Stimulated activated CD8-positive, alpha-beta memory T cell treated with anti-CD3 and anti-CD28 coated beads, Interleukin-4, amount 100 ng/mL, for 1 hour (primary cell): ENCODE measurements at places on chromosomes 3 and 15.

DNA sequence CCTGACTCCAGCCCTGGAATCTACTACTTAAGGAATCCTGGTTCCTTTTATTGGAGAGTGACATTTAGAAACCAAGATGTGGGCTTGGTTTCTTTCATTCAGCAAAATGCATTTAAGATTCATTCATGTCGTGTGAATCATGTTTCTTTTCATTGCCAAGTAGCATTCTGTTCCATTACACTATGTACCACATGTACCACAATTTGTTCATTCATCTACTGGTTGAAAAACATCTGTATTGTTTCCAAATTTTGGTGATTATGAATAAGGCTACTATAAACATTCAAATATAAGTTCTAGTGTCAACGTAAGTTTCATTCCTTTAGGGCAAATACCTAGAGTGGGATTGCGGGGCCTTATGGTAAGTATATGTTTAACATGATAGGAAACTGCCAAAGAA lies 264.2 kb downstream of the VPS13C start:
- no peak for DNase-seq

GRCh38 chr3:27633224-27633545 lies 88.9 kb downstream of the EOMES start:
- no peak for DNase-seq

DNA sequence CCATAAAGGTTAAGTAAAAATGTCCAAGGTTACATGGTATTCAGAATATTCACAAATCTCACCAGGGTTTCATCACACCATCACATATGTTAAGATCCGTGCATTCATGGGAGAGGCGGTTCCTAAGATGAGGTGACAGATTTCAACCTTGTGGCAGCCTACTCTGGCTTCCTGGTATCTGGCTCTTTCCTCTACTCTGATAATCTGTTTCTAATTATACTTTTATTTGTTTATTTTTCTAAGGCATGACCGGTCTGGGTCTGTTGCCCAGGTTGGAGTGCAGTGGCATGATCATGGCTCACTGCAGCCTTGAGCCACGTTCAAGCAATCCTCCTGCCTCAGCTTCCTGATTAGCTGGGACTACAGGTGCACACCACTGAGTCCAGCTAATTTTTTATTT lies 34.4 kb downstream of the RAF1 start:
- no peak for DNase-seq

DNA sequence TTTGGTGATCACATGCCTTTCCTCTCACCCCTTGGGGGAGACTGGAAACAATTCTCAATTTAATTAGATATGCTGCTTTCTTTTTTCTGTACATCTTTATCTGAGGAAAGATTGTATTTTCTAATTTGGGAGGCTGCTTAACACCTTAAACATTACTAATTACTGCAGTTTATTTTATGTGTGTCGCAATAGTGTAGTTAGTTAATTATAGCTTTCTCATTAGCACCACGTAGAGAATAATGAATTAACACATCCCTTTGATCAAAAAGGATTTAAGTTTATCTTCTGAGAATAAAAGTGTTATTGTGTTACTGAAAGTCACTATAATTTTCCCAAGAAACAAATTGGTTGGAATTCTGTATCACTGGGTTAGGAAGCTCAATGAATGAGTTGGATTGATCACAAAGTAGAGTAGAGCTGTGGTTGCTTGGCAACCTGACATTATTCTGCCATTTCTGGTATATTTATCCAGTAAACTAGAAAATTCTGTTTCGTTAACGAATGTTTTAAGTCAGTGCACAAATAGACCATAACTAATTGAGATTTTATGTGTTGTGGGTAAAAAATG lies 4.3 kb downstream of the CHL1 start:
- DNase-seq = no peak

GRCh38 chr3:127884041-127884440 lies 31.0 kb upstream of the KBTBD12 start:
- no peak for DNase-seq

- DNase-seq = peak; percentile 20
Measured at GRCh38 chr15:58957101-58957973, 23.9 kb upstream of the SLTM start.

- no peak for DNase-seq
Measured at GRCh38 chr3:48065035-48065434, 48.8 kb upstream of the MAP4 start.

GRCh38 chr3:125002414-125003368 lies 53.1 kb downstream of the HEG1 start:
- no peak for DNase-seq

DNA sequence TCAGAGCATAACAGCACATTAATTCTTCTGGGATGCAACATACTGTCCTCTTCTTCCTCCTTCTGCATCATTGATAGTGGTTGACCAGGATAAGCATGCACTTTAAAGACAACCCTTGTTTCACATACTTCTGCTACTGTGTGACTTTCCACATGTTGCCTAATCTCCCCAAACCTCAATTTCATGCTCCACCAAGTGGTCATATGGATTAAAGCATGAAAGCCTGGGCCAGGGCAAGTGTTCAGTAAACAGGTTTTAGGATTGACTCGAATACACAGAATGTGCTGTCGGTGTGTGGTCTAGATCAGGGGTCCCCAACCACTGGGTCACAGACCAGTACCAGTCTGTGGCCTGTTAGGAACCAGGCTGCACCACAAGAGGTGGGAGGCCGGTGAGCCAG lies 22.5 kb upstream of the BFSP2 start:
- DNase-seq = no peak

GRCh38 chr3:48630407-48630806 lies 4.9 kb downstream of the SLC26A6 start:
- no peak for DNase-seq

- no peak for DNase-seq
Measured at GRCh38 chr3:155771126-155771525, 26.3 kb upstream of the PLCH1 start.

- no peak for DNase-seq
Measured at GRCh38 chr3:13420045-13420830, at the start of gene NUP210. Gene NUP210 (minus strand): TSS chr3:13420322. CDS start chr3:13420226, 96 bp downstream.

DNA sequence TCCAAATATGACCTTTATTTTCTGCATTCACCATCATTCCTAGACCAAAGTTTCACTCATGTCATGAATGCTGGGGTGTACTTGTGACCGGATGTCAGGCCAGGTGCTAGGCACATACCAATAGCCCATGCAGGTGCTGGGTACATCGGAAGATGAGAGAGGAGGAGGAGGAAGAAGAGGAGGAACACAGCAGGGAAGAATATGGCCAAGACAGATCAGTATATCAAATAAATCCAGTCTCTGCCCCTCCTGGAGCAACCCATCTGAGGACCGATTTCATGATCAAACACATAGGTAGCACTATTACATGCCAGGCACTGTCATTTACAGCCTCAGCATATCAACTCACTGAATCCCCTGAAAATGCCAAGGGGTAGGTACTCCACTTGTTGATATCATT lies 3.0 kb upstream of the WNT7A start:
- no peak for DNase-seq

DNA sequence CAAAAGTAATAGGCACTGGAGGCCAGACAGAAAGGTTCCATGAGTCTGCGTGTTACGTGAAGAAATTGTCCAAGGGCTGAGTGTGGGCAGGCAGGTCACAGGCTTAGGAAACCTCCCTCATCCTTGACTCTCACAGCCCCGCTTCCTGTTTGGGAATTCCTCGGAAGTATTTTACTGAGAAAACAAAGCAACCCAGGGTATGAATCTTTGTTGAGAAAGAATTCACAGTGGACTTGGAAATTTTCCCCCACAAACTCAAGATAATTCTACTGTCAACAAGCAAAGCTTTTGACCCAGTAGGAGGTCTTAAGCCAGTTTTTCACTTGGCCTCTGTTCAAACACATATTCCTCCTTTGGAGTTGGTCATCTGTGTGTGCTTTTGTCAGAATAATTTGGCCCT lies 377.1 kb upstream of the TPM1 start:
- no peak for DNase-seq

DNA sequence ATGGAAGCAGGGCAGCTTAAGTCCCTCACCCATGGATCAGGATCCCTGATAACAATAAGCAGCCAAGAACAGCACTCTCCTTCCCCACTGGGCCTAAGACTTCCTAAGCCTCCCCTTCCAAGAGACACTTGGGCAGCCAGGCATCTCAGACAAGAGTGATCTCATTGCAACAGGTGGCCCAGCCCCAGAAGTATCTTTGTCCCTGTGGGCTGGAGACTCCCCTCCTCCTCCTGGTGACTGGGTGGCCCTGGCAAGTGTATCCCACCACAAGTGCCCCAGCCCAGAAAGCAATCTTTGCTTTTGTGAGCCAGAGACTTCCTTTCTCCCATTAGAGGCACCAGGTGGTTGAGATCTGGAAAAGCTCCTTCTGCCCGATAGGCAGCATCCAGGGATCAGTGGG lies 40.7 kb upstream of the POMGNT2 start:
- DNase-seq = no peak

- no peak for DNase-seq
Measured at GRCh38 chr15:66758844-66759243, 56.8 kb downstream of the SMAD6 start.

GRCh38 chr15:63238796-63239195 lies 38.6 kb upstream of the APH1B start:
- DNase-seq = no peak

- DNase-seq = no peak
Measured at GRCh38 chr15:60793656-60794055, 314.7 kb upstream of the ICE2 start.

- DNase-seq = no peak
Measured at GRCh38 chr3:179710079-179710478, 57.2 kb downstream of the USP13 start.

DNA sequence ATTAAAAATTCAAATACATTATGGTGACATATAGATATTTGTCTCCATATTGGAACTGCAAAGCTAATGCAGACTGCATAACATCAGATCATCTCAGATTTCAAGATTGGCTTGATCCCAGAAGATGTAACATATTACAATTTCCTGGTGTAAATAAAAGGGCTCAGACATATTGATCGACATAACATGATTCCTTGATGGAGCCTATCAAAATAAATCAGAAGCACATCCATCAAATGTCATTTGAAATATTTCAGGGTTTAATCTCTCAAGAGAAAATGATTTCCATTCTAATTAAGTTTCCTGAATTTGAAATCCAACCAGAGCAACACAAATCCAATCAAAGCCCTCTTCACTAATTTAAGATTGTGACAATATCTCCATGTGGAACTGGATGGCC lies 75.1 kb upstream of the UNC13C start:
- DNase-seq = no peak

DNA sequence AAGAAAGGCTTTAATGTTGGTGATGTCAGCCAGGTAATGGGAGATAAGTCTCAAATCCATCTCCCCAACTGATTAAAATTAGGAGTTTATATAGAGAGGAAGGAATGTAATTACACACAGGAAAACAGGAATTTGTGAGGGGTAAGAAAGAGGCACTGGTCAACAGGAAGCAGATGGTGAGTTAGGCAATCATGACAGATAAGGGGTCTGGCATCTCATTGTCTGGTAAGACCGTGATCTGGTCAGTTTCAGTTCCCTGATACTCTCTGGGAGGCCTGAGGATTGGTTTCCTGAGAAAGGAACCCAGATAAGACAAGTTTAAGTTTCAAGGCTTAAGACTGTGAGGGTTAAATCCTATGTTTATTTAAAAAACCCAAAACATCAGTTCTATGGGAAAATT lies 414.7 kb upstream of the ARRDC4 start:
- no peak for DNase-seq

- DNase-seq = no peak
Measured at GRCh38 chr3:51544011-51544775, 5.7 kb downstream of the RAD54L2 start.

DNA sequence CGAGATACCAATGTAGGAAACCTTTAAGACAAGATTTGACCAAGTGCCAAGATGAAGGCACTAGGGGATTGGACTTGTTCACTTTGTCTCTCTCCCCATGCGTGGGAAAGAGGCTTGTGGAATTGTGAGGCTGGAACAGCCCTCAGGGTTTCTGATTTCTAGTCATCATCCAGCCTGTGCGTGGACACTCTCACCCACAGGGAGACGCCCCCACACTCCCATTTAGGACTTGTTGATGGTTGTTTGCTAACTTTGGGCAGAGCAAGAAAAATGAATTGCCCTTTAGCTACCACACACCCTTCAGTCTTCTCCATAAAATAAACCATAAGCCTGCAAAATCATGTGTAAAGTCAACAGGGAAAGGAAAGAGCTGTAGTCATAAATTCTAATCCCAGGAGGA lies 18.4 kb downstream of the ACKR2 start:
- no peak for DNase-seq

- no peak for DNase-seq
Measured at GRCh38 chr15:95616306-95616705, 714.2 kb upstream of the NR2F2 start.

- DNase-seq = no peak
Measured at GRCh38 chr3:186060222-186060621, 48.7 kb downstream of the ETV5 start.

GRCh38 chr3:170128977-170129431 lies 52.5 kb downstream of the PHC3 start:
- no peak for DNase-seq

DNA sequence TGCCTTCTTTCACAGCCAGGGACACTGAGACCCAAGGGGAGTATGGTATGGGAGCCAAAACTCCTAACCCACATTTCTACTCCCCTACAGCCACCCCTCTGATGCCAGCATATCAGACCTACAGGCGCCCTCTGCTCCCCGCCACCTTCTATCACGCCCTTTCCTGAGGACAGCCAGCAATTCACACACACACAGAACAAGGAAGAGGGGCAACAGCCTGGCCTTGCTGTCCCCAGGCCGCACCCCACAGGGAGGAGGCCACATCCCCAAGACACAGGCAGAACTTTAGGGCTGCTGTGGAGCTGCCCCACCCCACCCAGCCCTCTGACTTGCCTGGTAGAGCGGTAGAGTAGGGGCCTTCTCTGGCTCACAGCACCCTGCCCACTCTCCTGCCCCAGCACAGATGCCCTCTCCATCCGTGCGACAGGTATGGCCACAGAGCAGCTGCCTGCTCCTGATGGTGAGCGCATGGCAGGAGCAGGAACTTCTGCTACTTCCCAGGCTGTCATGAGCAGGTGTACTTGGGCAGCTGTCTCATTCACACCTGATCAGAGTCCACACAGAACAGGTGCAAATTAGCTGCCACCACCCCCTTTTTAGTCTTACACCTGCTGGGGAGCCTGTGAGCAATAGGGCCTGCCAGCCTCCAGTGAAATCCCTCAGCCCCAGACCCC lies 33.4 kb downstream of the CCDC33 start:
- DNase-seq = no peak

DNA sequence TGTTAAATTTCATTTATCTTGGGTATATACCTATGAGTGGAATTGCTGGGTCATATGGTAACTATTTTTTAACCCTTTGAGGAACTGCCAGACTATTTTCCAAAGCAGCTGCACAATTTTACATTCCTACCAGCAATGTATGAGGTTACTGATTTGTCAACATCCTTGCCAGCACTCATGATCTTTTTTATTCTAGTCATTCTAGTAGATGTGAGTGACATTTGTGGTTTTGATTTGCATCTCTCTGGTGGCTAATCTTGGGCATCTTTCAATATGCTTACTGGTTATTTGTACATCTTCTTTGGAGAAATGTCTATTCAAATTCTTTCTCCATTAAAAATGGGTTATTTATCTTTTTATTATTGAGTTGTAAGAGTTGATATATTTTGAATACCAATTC lies 21.3 kb upstream of the LRRC58 start:
- no peak for DNase-seq
